Psoas muscle (tissue), 8 donors: ENCODE measurements at places on chromosomes 3 and 15.
A peak's percentile ranks its signal among the peaks of the same experiment; 100 is the strongest.

GRCh38 chr3:118884748-118885206 lies 149.9 kb downstream of the IGSF11 start:
- DNase-seq = peak; percentile 71

DNA sequence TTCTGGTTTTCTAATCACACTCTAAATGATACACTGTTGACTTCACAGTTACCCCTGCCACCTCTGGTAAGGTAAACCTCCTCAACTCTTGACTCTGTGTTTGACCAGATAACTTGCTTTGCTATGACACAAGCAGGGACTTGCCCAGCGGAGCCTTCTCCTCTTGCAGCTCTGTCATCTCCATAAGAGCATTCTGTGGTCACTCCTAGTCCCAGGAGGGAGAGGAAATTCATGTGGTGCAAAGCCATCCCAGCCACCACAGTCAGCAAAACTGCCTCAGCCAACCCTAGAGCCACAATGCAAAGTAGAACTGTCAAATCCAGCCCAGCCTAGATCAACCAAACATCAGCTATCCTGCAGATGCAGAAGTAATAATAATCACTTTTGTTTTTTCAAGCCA lies 144.7 kb upstream of the GADL1 start:
- no peak for DNase-seq

DNA sequence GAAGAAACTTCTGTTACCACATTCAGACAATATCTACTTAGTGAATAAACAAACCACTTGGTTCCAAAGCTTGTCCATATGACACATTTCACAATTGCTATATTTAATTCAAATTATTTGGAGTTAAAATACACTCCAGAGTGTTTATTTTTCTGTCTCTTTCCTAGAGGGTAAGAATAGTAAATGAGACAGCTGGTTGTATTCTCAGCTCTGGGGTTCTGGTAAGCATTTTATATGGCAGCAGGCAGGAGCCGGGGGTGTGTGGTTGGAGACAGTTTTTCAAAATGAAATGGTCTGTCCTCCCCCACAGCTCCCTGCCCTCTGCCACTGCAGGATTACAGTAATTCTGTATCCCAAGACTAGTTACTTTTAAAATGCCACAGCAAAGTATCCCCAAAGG lies 10.9 kb upstream of the SEC61A1 start:
- no peak for DNase-seq

- no peak for DNase-seq
Measured at GRCh38 chr15:64837502-64837901, 4.2 kb upstream of the PLEKHO2 start.

DNA sequence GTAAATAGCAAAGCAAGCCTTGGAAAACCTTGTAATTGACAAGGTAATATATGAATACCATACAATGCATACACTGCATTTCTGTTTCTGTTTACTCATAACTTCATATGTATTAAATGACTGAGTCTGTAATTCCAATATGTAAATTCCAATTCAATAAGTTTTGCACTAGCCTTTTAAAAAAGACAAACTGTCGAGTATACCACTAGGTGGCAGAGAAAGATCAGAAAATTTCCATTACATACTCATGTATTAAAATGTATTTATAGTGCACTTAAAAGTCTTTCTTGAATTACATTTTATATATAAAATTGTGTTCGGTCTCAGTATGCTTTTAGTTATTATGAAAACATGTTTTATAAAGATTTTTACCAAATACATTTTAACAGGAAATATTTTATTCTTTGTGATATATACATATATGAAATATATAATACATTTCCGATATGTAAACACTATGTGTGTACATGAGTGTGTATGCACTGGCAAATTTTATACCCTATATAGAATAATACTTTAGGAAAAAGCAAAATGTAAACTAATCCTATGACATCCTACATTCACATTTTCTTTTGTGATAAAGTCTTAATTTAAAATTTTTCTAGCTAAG lies 216.8 kb downstream of the VGLL3 start:
- DNase-seq = no peak

GRCh38 chr15:56653787-56654186 lies 79.5 kb downstream of the ZNF280D start:
- no peak for DNase-seq

GRCh38 chr15:82571722-82572222 lies 31.5 kb upstream of the RPS17 start:
- DNase-seq = peak; percentile 66

DNA sequence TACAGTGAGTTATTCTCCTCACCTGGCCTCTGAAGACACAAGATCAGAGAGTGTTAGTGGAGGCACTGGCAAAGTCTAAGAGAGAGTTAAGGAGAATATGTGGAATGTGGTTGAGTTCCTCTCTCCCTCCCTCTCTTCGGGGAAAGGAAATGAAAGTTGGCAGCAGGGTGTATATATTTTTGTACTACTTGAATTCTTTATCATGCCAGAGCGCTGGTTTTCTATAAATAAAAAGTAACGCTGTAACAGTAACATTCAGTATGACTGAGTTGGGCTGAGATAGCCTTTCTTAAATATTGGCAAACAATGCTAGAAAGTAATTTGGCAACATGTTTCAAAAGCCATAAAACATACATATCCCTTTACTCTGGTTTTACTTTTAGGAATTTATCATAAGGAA lies 77.5 kb upstream of the TNFAIP8L3 start:
- no peak for DNase-seq

DNA sequence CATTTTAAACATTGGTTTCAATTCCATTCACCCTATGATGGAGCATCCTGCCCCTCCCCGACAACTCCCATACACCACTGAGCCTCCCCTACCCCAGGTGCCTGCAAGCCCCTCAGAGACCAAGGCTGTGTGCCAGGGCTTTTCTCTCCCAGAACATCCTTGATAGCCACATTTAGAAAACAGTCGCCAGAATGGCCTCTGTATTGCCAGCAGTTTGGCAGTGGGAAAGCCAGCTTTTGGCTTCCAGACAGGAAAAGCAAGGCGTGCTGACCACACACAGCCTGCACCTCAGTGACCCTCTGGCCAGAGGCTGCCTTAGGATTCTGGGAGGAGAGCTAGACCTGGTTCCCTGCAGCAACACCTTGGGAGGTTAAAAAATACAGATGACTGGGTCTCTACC lies 18.2 kb upstream of the HRH1 start:
- DNase-seq = no peak

- no peak for DNase-seq
Measured at GRCh38 chr3:54955941-54956340, 28.1 kb upstream of the LRTM1 start.

DNA sequence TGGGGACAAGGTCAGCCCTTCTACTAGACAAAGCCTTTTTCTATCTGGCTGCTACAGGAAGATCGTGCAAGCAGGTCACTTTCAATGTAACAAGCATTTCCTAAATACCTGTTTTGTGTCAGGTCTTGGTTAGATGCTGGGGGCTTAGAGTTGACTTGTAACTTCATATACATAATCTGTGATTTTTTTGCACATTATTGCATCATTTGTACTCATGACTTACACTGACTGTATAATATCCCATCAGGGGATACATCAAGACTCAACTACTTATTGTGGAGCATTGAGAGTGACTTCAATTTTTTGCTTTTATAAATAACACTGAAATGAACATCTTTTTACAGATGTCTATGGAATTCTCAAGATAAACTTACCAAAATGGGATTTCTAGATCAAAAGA lies 68.9 kb downstream of the ABTB1 start:
- DNase-seq = no peak

DNA sequence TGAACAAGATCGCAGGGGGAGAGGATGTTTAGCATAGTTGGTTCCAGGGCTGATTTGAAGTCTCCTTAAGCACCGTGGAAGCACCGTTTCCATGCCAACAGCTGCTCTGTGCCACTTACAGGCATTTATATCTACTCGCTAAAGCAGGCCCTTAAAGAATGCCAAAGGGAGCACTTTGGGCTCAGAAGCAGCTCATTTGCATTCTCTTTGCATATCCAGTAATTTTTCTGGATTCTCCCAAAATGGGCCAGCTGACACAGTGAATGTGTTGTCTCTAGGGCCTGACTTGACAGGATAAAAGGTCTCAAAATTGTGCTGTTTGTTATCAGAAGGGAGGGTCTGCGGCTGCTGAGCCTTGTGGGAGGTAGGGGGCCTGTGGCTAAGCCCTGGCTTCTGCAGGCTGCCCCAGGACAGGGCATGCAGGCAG lies 138.6 kb downstream of the FBLN2 start:
- DNase-seq = no peak
